ENCODE measurements at places on chromosomes 13 and 19.

- DNase-seq = no peak
Observed at GRCh38 chr19:45515081-45515624, 7.9 kb downstream of the VASP start.

DNA sequence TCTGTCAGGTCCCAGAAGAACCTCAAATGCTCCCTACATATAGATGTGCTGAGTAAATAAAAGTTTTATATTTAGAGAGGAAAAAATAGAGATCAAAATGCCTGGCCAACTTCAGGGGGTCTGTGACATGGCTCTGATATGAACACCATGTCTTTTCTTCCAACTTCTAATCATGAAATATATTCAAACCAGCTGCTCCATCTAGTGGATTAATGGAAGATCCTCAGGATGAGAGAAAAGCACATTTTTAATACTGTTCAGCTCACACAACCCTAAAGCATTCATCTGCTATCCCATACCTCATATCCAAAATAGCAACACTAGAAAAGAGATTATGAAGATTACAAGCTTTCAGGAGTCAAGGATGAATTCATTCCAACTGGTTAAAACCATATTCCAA lies 56.0 kb upstream of the DOCK9 start:
- no peak for DNase-seq

- no peak for DNase-seq
Observed at GRCh38 chr19:6392221-6393073, 517 bp downstream of the GTF2F1 start.

DNA sequence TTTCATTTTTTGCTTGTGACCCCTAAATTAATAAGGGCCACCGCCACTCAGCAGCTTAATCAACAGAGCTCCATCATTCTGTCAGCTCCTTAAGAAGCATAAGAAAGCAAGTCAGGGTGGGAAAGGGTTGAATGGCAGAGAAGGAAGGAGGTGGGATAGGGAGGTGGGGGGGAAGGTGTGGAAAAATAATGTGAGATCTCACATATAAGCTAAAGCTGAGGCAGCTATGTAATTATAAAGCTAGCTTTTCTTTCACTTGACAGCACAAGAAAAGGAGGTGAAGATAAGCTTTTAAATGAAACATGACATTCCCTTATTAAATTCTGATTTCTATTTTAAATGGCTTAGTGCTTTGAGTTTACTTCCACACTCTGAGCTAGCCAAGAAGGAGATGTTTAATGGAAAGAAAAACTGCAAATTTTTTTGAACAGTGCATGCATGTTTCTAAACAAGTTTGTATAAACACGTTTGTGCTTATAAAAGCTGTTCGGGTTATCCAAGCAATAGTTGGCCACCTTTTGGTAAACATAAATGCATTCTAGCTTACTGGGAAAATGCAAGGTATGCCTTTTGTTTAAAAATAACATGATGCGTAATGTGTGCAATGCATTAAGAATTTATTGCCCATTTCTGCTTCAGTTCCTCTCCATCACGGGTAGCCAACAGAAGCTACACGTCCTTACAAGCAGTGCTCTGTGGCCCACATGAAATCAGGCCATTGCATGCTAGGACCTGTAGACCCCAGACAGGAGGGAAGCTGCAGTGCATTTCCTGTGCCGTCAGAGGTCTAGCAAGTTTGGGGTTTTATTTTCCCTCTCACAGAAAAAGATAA lies 96.2 kb downstream of the LHFPL6 start:
- no peak for DNase-seq

DNA sequence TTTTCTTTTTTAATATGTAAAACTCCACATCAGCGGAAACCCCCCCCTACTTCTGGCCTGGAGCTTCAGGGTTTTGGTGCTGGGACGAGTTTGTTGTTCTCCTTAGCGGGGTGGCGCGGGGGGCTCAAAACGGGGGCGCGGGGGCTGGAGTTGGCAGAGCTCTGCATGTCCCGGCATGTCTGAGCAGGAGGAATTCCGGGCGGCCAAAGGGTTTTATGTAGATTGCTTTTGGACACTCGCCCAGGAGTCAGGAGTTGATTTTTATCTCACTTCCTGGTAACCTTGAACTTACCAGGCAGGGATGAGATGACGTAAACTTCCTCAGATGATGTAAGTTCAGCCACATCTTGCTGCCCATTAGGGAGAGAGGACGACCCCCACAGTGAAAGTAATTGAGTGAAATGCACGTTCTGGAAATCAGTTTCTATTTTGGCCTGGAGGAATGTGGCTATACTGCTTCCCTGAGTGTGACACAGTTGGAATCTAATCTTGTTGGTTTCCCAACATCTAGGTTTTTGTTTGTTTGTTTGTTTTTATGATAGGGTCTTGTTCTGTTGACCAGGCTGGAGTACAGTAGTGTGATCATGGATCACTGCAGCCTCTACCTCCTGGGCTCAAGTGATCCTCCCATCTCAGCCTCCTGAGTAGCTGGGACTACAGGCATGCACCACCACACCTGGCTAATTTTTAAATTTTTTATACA lies 21.0 kb upstream of the GDF15 start:
- peak; percentile 96 for DNase-seq

DNA sequence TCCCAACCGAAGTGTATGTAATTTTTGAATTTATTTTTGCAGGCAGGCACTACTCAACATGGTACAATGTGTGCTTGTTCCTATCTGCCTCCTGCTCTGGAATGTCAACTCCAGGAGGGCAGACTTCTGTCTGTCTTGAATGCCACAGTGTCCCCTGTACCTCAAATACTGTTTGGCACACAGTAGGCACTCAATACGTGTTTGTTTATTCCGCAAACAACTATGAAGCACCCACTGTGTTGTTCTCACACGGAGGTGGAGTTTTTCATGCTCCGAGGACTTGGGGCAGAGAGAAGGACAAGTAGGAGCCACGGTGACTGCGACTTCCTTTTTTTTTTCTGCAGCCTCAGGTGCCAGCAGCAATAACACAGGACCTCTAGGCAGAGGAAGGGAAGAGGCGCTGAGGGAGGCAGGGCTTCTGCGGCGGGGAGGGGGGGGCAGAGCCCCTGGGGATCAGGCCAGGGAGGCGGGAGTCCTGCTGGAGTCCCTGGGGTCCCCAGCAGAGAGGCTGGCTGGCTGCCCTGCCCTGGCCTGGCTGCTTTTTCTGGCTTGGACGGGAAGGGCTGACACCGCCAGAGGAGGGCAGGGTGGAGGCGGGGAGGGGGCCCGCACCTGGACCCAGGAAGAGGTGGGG lies 29.3 kb upstream of the TNFAIP8L1 start:
- DNase-seq = no peak

GRCh38 chr19:41434450-41434849 lies 5.3 kb downstream of the DMAC2 start:
- no peak for DNase-seq

DNA sequence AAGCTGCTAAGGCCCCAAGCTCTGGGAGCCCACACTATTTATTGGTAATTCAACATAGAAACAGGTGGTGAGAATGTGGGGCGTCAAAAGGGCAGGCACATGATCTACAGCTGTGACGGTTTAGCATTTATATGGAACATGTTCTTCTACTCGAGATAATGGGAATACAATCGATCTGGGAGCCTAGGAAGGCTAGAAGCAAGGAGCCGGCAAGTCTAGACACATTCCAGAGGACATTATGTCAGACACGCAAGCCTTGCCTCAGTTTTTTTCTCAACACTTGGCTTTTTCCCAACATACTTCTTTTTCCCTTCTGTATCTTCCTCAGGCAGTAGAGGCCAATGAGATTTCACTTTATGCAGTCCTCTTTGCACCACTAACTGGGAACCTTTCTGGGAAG lies 315.7 kb upstream of the SLITRK5 start:
- no peak for DNase-seq

DNA sequence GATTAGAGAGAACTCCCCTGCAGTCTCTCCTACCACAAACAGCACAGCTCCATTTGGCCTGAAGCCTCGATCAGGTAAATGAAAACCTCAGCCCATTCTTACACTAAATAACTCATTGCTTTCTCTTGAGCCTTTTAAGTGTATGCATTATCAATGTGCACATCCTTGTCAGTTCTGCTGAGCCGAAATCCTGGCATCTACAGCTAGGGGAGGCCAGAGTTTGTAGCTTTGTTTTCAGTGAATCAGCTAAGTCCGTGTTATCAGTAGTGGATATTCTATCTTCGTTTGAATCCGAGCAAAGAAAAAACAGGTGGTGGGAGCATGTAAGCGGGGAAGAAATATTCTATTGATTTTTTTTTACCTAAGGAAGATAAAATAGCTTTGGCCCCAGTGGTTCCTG lies 84.4 kb downstream of the ESD start:
- no peak for DNase-seq

Data from body of pancreas (tissue), 4 donors.